NCI-H146 (cell line): ENCODE measurements at places on chromosomes 1 and 21.
A peak's percentile ranks its signal among the peaks of the same experiment; 100 is the strongest.

- DNase-seq, result peak; percentile 53
Measured at GRCh38 chr1:28259934-28260802, 850 bp downstream of the SESN2 start.

GRCh38 chr1:163191301-163191700 lies 11.4 kb downstream of the RGS5 start:
- DNase-seq, result no peak

- no peak for DNase-seq
Measured at GRCh38 chr1:32894681-32895080, 6.5 kb downstream of the TMEM54 start.

GRCh38 chr1:10765304-10765703 lies 31.1 kb downstream of the CASZ1 start:
- DNase-seq, result no peak

- DNase-seq, result no peak
Measured at GRCh38 chr1:67743072-67743725, 58.2 kb downstream of the GADD45A start.

GRCh38 chr1:1349256-1350012 lies at the start of gene DVL1:
Gene DVL1 (minus strand): TSS chr1:1349418. CDS start chr1:1349065, 353 bp downstream.
- DNase-seq, result peak; percentile 59

GRCh38 chr21:41477641-41478318 lies 30.2 kb downstream of the TMPRSS2 start:
- DNase-seq, result peak; percentile 77

- no peak for DNase-seq
Measured at GRCh38 chr1:162755306-162755705, 35.2 kb upstream of the HSD17B7 start.

DNA sequence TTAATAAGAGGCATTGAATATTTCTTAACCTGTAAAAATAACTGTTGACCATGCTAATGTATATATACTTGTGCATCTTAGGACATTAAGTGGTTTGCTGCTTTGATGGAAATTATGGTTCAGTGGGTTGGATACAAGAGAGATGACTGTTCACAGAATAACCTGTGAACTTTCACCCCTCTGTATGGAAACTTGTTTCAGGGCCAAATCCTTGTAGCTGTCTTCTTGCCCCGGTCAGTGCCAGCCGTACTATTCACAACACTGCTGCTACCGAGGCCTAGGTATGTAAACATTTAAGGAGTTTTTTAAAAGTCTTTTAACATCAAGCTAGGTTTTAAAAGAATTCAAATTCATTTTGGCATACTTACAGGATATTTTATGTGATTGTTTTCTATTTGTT lies 16.1 kb downstream of the DONSON start:
- DNase-seq, result no peak

DNA sequence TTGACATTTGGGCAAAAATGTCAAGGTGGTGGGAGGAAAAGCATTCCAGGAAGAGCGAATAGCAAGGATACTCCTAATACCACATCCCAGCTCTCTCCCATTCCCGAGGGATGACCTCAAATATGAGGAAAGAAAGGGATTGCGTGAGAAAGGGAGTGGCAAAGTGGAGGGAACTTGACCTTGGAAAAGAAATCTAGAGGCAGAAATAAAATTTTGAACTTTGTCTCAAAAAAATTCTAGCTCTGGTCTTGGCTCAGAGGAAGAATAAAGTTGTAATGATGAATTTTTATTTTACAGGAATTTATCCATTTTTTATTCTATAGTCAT lies 127.8 kb downstream of the TBX19 start:
- no peak for DNase-seq

DNA sequence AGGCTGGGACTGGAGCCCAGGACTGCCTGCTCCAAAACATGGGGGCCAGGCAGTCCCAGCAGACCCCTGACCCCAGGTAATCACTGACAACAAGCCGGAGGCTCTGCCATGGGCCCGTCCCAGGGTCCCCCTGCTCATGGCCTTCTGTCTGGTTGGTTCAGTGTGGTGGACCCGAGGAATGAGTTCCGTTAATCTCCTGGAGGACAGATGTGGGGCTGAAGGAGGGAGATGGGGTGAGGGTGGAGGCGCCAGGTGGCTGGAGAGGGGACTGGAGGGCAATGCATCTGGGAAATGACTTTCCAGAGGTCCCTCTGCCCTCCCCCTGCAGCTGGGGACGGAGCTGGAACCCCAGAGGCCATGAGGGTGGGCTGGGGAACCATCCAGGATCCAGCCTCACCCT lies 103.2 kb downstream of the EBNA1BP2 start:
- DNase-seq, result no peak

DNA sequence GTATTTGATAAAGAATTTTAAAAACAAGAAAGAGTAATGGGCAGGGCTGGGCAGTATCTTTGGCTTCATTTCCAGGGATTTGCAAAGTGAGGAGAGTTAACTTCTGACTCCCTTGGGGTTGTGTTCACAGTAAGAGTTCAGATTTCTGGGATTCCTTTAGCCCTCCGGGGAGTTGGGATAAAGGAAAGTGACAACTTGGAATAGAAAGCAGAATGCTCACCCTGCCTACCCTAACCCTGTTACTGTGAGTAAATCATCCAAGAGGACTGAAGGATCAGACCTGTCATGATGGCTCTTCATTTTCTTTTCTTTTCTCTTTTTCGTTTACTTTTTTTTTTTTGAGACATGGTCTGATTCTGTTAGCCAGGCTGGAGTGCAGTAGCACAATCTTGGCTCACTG lies 76.1 kb downstream of the CACHD1 start:
- no peak for DNase-seq

- no peak for DNase-seq
Measured at GRCh38 chr1:110393286-110393685, 2.5 kb upstream of the SLC16A4 start.

GRCh38 chr1:184039126-184039525 lies 1.6 kb upstream of the COLGALT2 start:
- DNase-seq, result no peak

- no peak for DNase-seq
Measured at GRCh38 chr1:232988572-232989040, 38.2 kb downstream of the NTPCR start.

GRCh38 chr1:77725706-77726105 lies 33.9 kb downstream of the USP33 start:
- no peak for DNase-seq

DNA sequence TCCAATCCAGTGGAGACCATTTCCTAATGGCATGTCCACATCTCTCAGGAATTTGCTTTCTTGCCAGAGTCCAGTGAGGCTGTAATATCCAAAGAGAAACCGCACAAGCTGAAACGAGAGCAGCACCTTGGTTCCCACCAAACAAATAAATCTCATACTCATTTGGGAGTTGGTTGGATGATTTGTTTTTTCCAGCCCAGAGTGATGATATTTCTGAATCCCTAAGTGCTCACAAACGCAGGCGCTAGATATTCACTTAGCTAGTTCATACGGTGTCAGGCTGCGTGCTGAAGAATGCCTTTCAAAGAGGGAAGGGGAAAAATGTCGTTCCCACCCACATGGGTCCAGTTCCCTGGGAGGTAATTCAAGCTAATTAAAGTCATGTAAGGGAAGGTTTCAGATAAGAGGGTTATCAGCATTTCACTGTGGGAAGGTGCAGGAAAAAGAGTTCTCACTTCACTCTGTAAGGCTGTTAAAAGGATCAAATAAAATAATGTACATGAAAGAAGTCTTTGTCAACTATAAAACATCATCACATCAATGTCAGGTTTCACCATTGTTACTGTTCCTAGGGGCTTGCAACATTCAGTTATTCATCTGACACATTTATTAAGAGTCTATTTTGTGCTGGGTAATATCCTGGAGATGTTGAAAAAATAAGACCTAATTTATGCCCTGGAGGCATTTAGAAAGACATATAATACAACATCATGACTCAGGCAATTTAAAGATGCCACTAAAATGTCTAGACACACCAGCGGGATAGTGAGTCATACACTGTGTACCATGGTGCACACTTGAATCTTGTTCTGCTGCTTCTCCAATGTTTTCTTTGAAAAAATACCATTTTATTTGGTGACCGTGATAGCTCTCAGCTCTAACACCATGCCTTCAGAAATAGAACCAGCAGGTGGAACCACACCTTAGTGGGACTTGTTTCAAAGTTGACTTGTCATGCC lies 19.3 kb downstream of the DPT start:
- peak; percentile 53 for DNase-seq

DNA sequence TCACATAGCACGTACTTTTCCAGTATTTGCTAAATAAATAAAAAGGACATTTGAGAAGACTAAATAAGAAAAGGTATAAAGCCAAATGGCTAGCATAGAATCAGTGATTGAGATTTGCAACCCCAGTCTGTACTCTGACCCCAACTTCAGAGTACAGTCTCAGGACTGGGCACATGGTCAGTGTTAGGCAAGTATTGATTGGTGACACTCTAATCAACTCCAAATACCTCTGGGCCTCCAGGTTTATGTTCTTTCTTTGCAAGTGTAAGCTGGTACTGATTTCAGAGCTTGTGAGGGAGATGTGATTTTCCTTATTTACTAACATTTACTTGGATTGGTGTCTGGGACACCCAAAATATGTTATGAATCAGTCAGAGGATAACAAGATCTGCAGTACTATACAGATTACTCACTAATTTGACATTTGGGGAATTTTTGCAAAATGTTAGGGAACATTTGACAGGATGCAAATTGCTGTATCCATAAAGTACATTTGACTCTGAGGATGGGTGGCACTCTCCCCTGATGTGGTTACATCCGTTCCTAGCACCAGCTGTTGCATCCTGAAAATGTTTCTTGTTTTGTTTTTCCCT lies 34.2 kb downstream of the LMO4 start:
- no peak for DNase-seq

DNA sequence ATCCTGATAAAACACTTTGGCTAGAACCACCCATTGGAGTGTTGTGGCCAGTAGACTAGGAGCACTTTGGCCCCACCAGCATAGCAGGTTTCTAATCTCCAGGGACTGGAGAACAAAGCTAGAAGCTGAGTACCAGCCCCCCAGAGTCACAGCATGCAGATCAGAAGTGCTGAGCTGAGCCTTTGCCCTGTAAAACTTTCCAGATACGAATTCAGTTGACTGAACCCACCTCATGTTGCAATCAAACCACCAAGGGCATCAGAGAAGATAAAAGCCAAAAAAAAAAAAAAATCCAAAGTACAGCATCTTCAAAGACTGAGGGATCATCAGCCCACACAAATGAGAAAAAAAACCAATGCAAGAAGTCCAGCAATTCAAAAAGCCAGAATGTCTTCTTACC lies 8.7 kb upstream of the CD53 start:
- no peak for DNase-seq

DNA sequence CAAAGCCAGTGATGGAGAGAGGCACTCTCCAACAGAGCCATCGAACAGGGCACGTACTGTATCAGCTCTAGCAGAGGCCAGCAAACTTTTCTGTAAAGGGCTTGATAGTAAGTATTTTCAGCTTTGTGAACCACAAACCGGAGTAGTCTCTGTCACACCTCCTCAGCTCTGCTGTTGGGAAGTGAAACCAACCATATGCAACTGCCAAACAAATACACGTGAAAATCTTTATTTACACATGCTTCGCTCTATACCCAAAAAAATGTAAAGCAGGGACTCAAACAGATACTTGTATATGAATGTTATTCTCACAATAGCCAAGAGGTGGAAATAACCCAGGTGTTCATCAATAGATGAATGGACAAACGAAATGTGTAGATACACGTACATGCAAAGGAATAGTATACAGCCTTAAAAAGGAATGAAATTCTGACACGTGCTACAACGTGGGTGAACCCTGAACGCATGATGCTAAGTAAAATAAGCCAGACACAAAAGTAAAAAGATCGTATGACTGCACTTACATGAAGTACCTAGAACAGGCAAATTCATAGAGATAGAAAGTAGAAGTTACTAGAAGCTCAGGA lies 39.0 kb downstream of the SETD4 start:
- DNase-seq, result no peak

DNA sequence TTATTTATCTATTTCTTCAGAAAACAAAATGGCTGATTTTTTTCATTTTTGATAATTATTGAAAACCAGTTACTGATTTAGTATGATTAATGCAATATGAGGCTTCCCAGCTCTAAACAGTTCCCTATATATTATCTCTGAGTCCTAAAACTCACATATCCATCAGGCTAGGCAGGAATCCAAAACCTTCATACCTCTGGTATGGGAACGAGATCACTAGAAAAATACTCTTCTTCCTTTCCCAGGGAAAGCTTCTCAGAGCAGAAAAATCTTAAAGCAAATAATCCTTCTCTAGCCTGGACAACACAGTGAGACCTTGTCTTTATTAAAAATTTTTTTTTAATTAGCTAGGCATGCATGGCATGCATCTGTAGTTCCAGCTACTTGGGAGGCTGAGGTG lies 42.5 kb downstream of the KDM5B start:
- DNase-seq, result no peak

- DNase-seq, result no peak
Measured at GRCh38 chr1:160209321-160210046, 4.3 kb downstream of the PEA15 start.

DNA sequence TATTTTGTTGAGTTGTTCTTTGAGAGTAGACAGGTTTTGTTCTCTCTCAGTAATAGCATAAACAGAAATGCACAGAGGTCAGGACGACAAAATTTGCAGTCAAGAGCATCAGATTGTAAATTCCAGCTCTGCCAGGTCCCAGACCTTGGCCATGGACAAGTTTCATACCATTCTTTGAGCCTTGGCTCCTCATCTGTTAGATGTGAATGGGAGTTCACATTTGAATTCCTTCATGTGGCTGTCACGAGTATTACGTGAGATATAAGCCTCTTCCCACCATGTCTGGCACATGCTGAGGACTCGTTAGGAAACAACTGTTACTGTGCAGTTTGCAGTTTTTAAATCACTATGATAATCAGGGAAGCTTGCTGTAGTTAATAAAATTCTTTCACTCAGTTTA lies 93.2 kb upstream of the KCTD3 start:
- no peak for DNase-seq

- peak; percentile 24 for DNase-seq
Measured at GRCh38 chr1:17355898-17356297, 16.1 kb upstream of the PADI6 start.

- no peak for DNase-seq
Measured at GRCh38 chr1:58143972-58144697, 402.4 kb downstream of the OMA1 start.

DNA sequence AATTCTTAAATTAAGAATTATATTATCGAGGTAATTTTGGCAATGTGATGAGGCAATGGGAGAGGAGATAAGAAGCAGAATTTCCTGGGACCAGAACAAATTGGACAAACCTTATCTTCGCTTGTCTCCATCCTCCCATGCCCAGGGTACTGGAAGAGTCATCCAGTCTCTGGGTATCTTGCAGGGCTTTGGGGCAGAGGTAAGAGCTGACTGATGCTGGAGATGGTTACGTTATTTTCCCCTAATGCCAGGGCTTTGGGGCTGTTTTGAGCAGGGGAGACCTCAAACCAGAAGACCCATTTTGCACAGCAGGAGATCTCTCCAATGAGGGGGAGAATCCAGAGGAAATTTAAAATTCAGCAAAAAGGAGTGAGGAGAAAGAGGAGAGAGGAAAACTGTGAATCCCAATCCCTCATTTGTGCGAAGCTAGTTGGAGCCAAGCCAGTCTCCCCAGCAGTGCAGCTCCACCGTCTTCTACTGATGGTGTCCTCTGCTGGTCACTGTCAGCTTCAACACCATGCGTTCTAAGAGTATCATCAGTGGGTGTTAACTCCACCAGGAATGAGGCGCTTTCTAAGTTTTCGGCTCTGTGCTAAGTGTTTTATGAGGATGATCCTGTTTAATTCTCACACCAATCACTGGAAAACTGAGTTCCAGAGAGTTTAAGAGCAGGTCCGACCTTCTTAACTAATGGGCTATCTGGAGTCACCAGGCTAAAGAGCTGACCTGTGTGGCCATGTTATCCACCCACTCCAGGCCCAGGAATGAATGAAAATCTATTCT lies 86.8 kb upstream of the CD34 start:
- DNase-seq, result peak; percentile 68
